ENCODE measurements at places on chromosomes 7 and 10.

DNA sequence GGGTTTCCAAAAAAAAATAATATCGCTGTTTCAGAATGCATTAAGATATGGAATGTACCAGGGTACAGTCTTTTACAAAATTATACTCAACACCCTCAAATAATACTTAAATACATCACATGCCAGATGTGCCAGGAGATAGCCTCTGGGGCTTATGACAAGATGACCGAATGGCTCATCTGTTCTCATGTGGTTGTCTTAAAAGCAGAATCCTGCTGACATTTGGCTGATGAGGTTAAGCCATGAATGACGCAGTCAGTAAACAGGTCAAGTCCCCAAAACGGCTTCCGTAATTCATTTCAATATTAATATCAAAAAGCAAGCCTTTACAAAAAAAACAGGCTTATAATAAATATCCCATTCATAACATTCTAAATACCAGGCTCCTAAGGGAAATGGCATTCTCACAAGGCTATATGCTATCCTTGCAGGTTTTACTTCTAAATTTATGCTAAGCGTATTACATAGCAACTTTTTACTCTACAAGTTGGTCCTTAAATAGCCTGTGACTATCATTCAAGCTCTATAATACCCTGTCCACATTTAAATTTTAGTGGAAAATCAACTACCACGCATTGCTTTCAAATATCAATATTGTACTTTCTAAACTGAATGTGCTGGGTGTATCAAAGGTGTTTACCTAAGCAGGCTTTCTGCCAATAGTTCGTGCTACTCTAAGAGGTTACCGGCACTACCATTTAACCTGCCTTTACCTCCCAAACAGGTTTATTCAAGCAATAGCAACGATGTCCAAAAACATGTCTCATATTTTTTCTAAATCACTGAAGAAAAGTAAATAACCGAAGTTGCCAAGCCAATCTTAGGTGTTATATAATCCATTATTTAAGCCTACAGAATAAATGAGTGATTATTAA, 15.6 kb downstream of the SMURF1 start:
- DNase-seq, result no peak

DNA sequence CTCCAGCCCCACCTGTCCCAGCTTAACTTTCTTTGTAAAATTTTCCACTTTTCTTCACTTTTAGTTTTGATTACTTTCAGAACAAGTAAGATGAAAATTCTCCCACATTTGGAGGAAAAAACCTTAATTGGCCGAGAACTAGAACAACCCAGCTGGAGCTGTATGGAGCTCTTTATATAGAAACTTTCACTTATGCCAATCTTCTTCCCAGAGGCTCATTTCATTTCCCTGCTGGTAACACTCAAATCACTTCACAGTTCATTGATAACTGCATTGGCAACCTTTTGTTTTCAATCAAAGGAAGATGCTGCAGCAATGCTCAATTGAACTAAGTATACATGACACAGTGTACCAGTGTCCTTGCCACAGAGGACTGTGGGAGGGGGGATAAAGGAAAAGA, 176.2 kb upstream of the NOBOX start:
- DNase-seq, result no peak

DNA sequence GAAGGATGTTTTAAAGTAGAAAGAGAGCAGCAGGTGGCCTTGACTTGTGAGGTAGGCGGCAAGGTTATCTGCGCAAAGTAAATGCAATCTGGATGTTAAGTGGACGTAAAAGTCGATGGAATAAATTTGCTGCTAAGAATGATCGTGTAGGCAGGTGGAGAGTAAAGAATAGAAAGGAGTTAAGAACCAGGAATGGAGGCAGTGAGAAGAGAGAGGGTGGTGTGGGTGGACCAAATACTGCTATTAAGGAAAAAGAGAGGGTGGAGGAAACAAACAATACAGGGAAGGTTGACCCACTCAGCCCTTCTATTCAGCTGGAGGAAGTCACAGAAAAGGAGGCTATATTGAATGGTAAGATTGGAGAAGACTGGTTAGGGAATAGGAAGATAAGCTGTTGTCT, 1.9 kb upstream of the CUL1 start:
- DNase-seq, result no peak

DNA sequence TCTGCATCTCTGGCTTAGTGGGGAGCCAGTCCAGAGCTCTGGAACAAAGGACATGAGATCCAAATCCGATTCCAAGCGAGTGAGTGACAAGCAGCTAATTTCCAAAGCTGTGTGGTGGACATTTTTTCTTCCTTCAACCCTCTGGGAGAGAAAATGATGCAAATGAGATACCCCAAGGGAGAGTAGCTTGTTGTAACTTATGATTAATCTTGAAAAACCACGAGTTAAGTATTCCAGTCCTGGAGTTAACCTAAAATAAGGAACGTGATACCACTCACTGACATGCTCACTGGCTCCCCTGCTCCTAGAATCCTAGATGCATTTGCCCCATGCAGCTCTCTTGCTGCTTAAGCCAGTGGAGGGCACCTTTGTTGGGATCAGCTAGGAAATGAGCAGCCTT, 116.0 kb upstream of the HABP2 start:
- no peak for DNase-seq

- DNase-seq, result no peak
These were observed 155.8 kb downstream of the CHN2 start for GRCh38 chr7:29350351-29350750.

DNA sequence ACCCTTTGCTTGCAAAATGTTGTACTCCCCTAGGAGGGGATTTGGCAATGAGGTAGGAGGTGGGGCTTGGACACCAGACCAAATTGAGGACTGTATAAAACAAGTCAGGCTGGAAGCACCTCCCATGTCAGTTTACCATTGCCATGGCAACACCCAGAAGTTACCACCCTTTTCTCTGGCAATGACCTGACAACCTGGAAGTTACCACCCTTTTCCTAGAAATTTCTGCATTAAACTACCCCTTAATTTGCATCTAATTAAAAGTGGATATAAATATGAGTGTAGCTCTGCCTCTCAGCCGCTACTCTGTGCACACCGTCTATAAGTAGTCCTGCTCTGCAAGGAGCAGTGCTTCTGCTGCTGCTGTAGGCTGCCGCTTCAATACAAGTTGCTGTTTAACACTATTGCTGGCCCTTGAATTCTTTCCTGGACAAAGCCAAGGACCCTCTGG, 7.8 kb upstream of the BLNK start:
- no peak for DNase-seq

- DNase-seq, result no peak
These were observed 796 bp downstream of the CDK14 start for GRCh38 chr7:90596671-90597562.

DNA sequence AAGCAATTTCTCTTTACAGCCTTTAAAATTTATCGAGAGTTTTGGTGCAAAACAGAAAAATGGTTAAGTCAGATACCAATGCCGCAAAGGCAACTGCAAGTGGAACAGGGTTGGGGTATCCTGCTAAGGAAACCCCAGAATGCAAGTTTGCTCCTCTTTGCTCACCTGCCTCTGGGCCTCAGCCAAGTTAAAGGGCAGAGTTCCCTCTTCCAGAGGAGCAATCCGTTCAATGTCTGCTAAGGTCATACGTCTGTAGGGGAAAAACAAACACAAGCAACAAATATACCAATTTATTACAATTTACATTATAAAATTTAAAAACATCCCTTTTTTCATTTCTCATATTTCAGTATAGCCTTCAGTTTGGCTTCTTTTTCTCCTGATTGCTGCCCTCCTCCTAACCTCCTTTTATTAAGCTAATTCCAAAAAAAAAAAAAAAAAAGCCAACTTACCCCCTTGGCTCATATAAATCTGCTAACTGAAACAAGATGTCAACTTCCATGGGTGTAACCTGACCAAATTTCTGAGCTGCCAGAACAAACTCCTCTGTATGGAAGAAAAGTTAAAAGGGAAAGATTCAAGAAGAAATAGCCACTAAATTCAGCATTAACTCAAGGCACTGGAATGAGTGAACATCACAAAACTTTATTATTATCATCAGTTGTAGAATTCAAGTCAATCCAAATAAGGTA, 132.6 kb downstream of the SLC25A13 start:
- DNase-seq, result no peak

GRCh38 chr7:91343420-91343960, 79.3 kb downstream of the FZD1 start:
- no peak for DNase-seq

- DNase-seq, result no peak
These were observed 182.8 kb upstream of the CHRM2 start for GRCh38 chr7:136685501-136686173.

GRCh38 chr7:44796034-44796503, 412 bp upstream of the PPIA start:
- no peak for DNase-seq

DNA sequence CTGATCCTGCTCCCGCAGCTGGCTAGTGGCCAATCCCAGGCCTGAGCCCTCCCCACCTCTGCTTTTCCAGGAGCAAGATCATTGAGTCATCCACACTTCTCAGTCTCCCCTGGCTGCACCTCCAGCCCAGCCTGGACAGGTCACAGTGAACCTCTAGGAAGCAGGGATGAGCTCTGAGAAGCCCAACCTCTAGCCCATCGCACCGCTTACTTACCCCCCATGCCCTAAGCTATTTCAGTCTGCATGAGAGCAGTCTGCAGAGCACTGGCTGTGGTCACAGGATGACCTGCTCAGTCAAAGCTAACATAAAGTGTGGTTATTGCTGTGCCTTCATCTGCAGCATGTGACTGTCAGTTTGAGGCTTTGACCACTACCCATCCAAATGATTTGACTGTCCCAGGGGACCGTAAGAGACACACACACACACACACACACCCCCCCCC, 129.2 kb downstream of the SORBS1 start:
- no peak for DNase-seq

DNA sequence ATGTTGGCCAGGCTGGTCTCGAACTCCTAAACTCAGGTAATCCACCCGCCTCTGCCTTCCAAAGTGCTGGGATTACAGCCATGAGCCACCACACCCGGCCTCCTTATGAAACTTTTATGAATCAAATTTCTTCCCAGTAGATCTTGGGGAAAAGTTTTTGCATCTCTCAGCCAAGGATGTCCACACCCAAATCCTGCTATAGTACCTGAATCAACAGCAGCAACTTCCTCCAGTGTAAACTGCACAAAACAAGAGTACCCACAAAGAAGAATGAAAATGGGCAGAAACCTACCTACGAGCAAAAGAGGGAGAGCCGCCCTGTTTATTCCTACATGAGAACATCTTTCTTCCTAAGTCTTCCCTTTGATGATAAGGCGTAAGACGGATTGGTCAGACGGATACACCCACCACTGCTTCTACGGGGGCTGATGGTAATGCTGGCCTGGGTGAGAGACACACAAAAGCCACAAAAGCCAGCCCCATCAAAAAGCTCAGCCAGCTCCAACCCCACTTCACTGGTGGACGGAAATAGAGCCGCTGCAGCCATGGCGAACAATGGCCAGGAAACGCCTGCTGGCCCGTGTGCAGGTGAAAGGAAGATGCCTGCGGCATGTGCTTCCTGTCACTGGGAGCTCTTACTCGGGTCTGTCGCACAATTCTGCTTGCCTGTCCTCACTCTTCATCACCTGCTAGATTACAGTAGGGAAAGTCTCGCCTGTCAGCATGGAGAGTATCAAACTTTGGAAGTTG, 10.4 kb downstream of the JCAD start:
- DNase-seq, result no peak

DNA sequence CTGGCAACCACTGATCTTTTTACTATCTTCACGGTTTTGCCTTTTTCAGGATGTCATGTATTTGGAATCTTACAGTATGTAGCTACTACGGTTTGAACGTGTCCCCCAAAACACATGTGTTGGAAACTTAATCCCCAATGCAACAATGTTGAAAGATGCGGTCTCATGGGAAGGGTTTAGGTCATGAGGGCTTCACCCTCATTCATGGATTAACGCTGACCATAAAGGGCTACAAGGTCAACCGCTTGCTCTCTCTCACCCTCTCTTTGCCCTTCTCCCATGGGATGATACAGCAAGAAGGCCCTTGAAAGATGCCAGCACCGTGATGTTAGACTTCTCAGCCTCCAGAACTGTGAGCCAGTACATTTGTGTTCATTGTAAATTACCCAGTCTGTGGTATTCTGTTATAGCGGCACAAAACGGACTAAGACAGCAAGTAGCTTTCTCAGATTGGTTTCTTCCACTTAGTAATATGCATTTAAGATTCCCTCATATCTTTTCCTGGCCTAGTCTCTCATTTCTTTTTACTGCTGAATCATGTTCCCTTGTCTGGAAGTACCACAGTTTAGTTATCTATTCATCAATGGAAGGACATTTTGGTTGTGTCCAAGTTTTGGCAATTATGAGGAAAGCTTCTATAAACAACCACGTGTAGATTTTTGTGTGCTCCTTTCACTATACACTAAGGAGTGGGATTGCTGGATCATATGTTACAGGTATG, 3.0 kb upstream of the CRYGN start:
- no peak for DNase-seq

DNA sequence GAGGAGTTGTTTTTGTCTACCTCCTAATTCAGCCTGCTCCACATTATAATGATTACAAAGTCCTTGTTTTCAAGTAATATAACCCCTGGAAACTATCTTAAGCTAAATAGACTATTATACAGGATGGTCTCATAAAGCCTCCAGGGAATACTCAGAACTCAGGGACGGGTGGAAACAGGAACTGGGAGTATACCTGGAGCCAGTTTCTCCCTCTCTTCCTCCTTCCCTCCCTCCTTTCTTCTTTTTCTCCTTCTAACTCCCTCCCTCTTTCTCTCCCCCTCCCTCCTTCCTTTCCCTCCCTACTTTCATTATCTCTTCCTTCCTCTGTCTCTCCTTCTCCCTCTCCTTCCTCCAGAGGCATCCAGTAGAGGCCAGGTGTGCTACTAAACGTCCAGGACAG, 76.2 kb upstream of the PRR15 start:
- DNase-seq, result no peak

- no peak for DNase-seq
These were observed 399.5 kb upstream of the ANKRD30A start for GRCh38 chr10:36725581-36726520.

- DNase-seq, result no peak
These were observed 885 bp upstream of the SYPL1 start for GRCh38 chr7:106112972-106113421.

GRCh38 chr7:42014625-42015618, 222.1 kb downstream of the GLI3 start:
- DNase-seq, result no peak

DNA sequence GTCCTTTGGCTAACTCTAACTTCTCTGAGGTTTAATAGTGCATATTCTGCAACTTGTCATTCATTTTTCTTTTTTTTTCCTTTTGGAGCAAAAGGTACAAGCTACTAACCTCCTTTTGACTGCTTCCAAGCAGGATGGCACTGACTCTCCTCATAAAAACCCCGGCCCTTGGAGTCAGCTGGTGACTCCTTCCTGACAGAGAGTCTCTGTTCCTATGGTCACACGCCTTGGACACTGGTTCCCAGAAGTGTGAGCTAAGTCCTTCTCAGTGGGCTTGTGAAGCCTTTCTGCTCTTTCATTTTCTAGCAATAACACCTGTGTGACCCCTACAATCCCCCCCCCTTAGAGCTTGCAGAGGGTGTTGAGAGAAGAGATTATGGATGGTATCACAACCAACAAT, 21.7 kb downstream of the DOCK4 start:
- DNase-seq, result no peak
